ENCODE measurements at places on chromosomes 6 and 20. TPM values are rescaled to one million over a fixed set of nuclear protein-coding genes. Genes with fewer than 3 reads are reported as not detected.

The PLG gene
- total RNA-seq = not detected

The TCFL5 gene
- total RNA-seq = 11.4 TPM

The MTCH1 gene
- total RNA-seq = 270 TPM

The ANGPT4 gene
- not detected for total RNA-seq

The TMEM14C gene
- total RNA-seq = 81.5 TPM

The AVP gene
- total RNA-seq = not detected

The MYLK4 gene
- 0.38 TPM for total RNA-seq

The KIF6 gene
- not detected for total RNA-seq

The UBR2 gene
- 19.0 TPM for total RNA-seq

The SSTR4 gene
- total RNA-seq = not detected

The RHAG gene
- total RNA-seq = not detected

The UST gene
- 3.4 TPM for total RNA-seq

The CNBD2 gene
- 3.1 TPM for total RNA-seq

The PHF20 gene
- 23.7 TPM for total RNA-seq

The LZTS3 gene
- total RNA-seq = 2.2 TPM

The SLC17A9 gene
- total RNA-seq = 13.8 TPM

The BPIFB2 gene
- not detected for total RNA-seq

The TEAD3 gene
- total RNA-seq = 0.27 TPM

The GSTA2 gene
- not detected for total RNA-seq

The DLL1 gene
- total RNA-seq = 0.75 TPM

The HRH3 gene
- total RNA-seq = not detected

The SS18L1 gene
- 9.8 TPM for total RNA-seq

The TRIM10 gene
- not detected for total RNA-seq

The FOXA2 gene
- total RNA-seq = not detected

The GLP1R gene
- total RNA-seq = not detected

The IL20RA gene
- not detected for total RNA-seq

The FAM209A gene
- not detected for total RNA-seq

The LY6G5C gene
- total RNA-seq = 1.1 TPM

The PNRC1 gene
- total RNA-seq = 43.6 TPM

The TFAP2C gene
- total RNA-seq = not detected

The IGF2R gene
- total RNA-seq = 56.5 TPM

The ANKRD66 gene
- not detected for total RNA-seq

The CRISP2 gene
- total RNA-seq = not detected

The GPLD1 gene
- total RNA-seq = 0.18 TPM

The PSMB8 gene
- total RNA-seq = 69.2 TPM

The MAFB gene
- total RNA-seq = 0.63 TPM

The CYP39A1 gene
- total RNA-seq = 0.09 TPM

The GTSF1L gene
- not detected for total RNA-seq

The SPAG4 gene
- total RNA-seq = 23.5 TPM
